A172 (cell line): ENCODE measurements at places on chromosomes 5 and 9. TPM values are rescaled to one million over a fixed set of nuclear protein-coding genes. Genes with fewer than 3 reads are reported as not detected.

Gene EIF4E1B
- total RNA-seq = not detected in 2 replicates

Gene CCDC112
- 18.0 and 23.3 TPM in 2 replicates for total RNA-seq

Gene CPLANE1
- 22.5 and 24.6 TPM in 2 replicates for total RNA-seq

Gene PCDHB4
- total RNA-seq = 0.26 and 1.7 TPM in 2 replicates

Gene IGFBPL1
- total RNA-seq = 0.14 TPM in 1 of 2 replicates, not detected in the other
